ENCODE measurements at places on chromosomes 13 and 19.
A peak's percentile ranks its signal among the peaks of the same experiment; 100 is the strongest.

GRCh38 chr13:94620286-94620896 is 18.7 kb downstream of the GPR180 start:
- peak; percentile 24 for DNase-seq

DNA sequence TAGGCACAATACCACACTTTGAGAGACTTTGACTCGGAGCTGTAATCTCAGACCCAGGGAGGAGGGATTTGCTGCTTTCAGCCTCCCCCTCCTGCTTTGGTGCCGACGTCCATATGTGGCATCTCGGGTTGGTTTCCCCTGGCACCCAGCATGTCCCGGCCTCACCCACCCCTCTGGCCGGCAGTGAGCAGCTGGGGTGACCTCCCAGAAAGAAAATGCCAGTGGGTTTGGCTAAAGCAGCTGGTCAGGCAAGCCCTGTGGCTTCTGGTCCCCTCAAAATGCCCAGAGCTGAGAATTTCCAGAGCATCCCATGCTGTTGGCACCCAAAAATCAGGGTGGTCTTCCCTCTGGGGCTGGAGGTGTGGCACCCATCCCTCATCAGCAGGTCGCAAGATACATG is 34.1 kb downstream of the INSR start:
- DNase-seq = no peak

- DNase-seq = no peak
Observed at GRCh38 chr13:29710511-29710910, 115.0 kb upstream of the SLC7A1 start.

GRCh38 chr13:21318891-21319532 is 140.1 kb downstream of the ZDHHC20 start:
- DNase-seq = no peak

GRCh38 chr13:106498571-106498970 is 36.9 kb downstream of the EFNB2 start:
- no peak for DNase-seq

GRCh38 chr13:109274188-109274821 is 512.1 kb downstream of the IRS2 start:
- DNase-seq = peak; percentile 84

- no peak for DNase-seq
Observed at GRCh38 chr13:78497702-78498355, 105.5 kb downstream of the POU4F1 start.

- DNase-seq = no peak
Observed at GRCh38 chr19:5396096-5396939, 55.7 kb upstream of the PTPRS start.

DNA sequence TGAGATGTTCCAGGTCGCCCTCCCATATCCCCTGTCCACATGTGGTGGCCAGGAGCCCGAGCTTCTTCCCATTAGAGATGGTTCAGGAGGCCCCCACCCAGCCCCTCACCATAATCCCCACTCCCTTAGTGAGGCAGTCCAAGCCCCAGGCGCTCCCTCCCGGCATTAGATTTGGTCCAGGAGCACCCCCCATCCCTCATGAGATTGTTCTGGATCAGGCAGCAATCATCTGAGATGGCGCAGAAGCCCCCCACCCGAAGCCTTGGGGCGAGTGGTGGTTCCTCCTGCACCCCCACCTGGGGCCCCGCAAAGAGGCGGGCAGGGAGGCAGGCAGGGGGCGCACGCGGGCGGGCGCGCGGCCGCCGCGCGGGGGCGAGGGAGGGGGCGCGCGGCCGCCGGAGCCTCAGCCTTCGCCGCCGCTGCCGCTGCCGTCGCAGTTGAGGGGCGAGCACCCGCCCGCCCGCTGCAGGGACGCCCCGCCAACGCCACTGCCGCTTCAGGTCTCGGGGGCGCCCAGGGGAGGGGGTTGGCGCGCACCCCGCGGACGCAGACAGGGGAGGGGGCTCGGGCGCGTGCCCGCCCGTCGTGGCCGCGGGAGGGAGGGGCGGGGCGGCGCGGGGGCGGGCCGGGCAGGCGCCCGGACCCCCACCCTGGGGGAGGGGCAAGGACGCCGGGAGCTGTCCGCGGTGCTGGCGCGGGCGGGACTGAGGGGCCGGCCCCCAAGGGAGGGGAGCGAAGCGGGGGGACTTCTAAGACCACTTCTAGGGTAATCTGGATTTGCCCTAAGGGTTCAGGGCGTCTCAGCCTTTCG is 46.4 kb upstream of the SHKBP1 start:
- no peak for DNase-seq

DNA sequence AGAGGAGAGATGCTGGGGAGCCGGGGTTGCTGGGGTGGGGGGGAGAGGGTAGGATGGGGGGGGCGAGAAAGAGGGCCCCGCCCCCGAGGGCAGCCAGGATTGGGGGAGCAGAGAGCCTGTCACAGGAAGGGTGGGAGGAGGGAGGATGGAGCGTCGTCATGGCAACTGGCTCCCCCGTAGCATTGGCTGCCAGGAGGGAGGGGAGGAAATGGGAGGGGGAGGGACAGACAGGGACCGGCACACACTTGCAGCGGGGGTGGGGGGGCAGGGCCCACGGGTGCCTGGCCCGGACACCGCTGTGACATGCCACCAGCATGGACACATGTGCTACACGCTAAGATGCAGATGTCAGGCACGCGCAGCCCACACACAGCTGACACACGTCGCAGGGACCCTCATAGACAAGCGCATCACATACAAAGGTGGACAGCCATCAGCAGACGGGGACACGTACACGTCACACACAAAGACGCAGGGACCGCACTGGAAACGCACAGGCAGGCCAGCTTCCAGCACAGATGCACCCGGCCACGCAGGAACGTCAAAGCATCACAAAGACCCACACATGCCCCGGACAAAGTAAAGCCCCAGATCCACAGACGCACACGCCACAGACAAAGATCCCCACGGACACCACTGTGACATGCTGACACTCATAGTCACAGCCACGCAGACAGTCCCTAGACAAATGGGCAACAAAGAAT is at the start of gene LMTK3:
Gene LMTK3, minus strand, starts transcription at position 36 of the 704 bp plus-strand sequence. CDS start 259 bp downstream, outside the sequence.
- peak; percentile 68 for DNase-seq

GRCh38 chr13:77028202-77028601 is 1.2 kb upstream of the FBXL3 start:
- DNase-seq = peak; percentile 12

DNA sequence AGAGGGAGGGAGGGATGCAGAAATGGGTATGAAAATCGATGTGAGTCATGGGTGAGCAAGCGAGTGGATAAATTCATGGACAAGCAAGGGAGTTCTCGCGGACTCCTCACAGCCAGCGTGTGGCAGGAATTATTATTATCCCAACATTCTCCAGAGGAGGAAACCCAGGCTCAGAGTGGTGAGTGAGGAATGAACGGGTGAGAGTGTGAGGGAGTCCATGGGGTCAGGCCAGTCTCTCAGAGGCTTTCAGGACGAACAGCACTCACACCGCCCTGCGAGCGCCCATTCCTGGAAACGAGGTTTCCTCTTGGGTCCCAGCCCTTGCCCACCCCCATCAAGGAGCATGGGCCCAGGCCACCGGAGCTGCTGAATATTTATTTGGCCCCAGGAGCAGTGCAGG is 6.3 kb upstream of the DNAAF3 start:
- DNase-seq = peak; percentile 80

GRCh38 chr19:2363419-2363818 is 3.4 kb downstream of the TMPRSS9 start:
- DNase-seq = no peak

- peak; percentile 94 for DNase-seq
Observed at GRCh38 chr19:47613165-47614020, 4.5 kb downstream of the BICRA start.

GRCh38 chr13:98657506-98658085 is 80.7 kb upstream of the STK24 start:
- peak; percentile 40 for DNase-seq

DNA sequence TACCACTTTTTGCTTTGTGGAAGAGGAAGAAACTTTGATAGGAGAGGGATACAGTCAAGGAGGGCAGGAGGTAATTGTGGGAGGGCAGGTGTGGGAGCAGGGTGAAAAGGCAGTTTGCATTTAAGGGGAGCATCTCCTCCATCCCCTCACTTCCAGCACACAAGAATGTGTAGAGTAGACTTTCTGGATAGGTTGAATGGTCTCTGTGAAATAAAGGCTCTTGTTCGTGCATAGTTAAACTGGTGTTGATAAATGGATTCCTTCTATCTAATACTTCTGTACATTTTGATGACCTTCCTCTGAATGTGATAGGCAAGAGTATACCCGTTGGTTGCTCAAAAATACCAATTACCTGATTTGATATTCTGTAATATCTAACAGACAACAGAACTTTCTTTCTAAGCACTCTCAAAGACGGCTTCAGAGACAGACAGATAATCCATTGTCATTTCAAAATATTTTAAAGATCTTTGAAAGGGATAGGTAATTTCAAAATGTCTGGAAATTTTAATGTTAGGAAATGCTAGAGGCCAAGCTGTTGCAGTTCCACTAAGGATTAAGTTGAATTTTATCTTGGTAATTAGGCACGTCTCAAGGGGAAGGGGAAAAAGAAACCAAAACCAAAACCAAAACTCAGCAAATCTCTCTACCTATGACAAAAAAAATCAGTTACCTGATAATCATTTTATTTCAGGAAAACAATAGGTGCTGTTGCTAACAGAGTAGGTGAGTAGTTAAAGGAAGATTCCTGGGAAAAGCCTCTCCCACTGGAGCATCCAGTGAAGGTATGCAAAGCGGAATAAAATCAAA is 302.6 kb downstream of the COG6 start:
- no peak for DNase-seq

- peak; percentile 49 for DNase-seq
Observed at GRCh38 chr13:52850396-52851136, 2.1 kb upstream of the PCDH8 start.

DNA sequence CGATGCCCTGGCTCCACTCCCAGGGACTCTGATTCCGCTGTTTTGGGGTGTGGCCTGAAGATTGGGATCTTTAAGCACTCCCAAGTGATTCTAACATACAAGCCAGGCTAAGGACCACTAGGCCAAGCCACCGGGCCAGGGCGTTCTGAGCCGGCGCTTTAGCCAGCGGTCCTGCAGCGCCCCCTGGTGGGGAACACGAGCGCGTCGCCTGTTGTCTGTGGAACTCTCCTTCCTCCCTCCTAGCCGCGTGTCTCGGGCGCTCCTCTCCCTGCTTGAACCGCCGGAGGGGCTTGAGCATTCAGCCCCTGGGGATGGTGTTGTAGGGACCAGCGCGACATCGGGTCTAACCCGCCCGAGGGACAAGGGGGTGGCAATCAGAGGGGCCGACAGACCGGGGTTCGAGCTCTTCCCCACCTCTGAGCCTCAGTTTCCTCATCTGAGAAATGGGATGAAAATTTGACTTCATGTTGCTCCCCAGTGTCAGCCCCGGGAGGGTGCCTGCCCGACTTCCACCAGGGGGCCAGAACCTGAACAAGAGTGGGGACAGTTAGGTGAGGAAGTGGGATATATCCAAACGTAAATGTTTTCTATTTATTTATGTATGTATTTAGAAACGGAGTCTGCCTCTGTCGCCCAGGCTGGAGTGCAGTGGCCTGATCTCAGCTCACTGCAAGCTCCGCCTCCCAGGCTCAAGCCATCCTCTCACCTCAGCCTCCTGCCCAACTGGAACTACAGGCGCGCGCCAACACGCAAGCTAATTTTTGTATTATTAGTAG is 18.0 kb upstream of the PNMA8B start:
- peak; percentile 74 for DNase-seq

GRCh38 chr13:49625392-49626079 is 2.8 kb upstream of the ARL11 start:
- DNase-seq = no peak

DNA sequence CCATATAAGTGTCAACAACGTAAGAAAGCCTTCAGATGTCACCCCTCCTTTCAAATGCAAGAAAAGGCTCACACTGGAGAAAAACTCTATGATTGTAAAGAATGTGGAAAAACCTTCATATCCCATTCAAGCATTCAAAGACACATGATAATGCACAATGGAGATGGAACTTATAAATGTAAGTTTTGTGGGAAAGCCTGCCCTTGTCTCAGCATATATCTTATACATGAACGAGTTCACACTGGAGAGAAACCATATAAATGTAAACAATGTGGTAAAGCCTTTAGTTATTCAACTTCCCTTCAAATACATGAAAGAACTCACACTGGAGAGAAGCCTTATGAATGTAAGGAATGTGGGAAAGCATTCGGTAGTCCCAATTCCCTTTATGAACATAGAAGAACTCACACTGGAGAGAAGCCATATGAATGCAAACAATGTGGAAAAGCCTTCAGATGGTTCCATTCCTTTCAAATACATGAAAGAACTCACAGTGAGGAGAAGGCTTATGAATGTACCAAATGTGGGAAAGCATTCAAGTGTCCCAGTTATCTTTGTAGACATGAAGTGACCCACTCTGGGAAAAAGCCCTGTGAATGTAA is 11.1 kb downstream of the ZNF844 start:
- no peak for DNase-seq

DNA sequence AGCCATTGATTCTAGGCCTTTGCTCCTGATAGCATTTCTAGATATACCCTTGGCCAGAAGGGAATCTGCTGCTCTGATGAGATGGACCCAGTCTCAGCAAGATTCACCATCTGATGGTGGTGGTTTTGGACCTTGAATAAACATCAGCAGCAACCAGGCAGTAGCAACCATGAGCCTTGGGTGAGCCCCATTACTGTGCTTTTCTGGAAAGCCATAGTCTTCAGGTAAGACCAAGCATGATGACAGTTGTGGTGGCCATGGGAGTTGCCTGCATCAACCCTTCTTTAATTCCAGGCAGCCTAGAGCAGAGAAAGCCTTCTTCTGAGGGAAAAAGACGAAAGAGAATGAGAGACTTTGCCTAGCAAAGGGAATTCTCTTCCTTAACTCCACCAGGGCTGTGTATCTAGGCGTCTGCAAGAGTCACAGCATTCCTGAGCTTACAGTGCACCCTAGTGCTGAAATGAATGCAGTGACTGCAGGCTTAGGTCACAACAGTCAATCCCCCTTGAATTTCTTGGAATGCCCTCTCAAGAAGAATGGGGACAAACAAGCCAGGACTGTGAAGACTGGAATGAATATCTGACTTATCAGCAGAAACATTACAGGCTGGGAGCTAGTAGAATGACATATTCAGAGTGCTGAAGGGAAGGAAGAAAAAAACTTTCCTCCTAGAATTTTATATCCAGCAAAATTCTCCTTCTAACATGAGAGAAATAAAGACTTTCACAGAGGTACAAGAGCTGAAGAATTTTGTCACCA is 942.4 kb upstream of the PCDH20 start:
- peak; percentile 53 for DNase-seq

DNA sequence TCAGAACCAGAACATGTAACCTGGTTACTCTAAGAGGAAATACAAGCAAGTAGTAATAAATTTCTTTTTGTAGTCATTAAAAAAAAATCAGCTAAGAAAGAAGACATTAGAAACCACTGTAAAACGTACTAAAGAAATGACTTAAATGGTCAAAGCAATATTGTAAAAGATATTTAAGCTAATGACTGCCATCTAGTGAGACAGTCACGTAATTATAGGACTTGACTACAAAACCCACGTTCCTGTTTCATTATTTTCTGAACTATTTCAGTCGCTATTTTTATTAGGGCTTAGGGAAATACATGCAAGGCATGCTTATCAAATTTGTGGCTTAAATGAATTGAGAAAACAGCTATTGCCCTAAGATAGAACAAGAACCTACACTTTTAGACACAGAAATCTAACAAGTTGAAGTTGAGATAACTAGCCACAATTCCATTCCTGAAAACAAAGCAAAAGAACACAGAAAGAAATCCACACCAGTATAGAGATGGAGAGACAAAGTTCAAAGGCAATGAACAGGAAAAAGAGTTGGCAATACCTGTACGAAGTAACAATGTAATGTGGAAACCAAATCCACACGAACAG is 17.9 kb downstream of the ALG5 start:
- DNase-seq = peak; percentile 54

- DNase-seq = peak; percentile 88
Observed at GRCh38 chr13:29523199-29523961, 72.1 kb downstream of the SLC7A1 start.
